ENCODE measurements at places on chromosomes 12 and 14.

- no peak for DNase-seq
Measured at GRCh38 chr12:100127766-100128511, 14.7 kb downstream of the BLTP3B start.

DNA sequence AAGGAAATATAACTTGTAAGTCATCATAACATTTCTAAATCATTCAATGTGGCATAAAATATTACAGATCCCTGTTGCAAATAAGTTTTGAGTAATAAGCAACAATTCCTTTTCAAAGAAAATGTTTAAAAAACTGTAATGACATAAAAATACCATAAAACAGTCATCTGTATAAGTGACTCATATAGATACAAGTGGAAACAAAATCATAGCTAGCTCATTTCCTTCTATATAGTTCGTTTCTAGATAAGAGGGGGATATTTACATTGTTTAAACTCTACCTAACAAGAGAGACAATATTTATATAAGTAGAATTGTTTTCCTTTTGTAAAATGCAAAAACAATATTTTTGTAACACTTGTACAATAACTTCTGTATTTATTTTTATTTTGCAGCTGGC, 148.9 kb downstream of the GRIP1 start:
- DNase-seq, result no peak

DNA sequence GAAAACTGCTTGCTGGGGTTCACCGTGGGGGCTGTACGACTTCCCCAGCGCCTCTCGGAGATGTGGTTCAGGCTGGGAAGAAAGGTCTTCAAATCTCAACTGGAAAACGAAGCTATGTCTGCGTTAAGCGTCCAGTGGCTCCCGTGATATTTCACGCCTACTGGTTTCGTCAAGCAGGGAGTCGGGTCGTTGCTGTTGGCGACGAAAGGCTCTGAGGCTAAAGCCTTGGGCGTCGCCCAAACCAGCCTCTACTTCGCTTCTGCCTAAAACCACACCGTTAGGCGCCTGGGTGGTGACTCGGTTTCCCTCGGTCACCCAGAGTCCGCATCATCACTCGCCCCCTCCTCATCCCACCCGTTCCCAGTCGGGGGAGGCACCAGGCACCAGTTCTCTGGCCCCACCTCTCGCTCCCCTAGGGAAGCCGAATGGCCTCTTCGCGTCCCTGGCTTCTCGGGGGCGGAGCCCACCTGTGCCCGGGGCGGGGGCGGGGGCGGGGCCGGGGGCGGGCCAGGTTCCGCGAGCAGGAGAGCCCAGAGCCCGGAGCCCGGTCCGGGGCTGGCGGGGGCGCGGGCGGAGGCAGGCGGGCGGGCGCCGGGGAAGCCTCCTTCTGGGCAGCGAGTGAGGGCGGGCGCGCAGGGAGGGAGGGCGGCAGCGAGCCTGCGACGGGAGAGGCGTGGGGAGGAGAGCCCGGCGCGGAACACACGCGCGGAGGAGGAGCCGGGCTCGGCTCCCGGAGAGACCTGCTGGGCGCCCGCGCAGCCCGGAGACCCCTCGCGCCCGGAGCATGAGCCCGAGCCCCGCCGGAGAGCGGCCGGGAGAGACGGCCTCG, at the start of gene B4GALNT3:
B4GALNT3 (plus strand) TSS at position 510 of the 829 bp plus-strand sequence. CDS start 438 bp downstream, outside the sequence.
- peak; percentile 51 for DNase-seq

- no peak for DNase-seq
Measured at GRCh38 chr12:1006255-1006654, 15.2 kb downstream of the ERC1 start.

GRCh38 chr12:13452955-13453570, 256.5 kb downstream of the EMP1 start:
- DNase-seq, result no peak
